Stimulated activated CD8-positive, alpha-beta memory T cell treated with anti-CD3 and anti-CD28 coated beads, Interleukin-4, amount 100 ng/mL, for 1 hour (primary cell): ENCODE measurements at places on chromosomes 1 and 21.

DNA sequence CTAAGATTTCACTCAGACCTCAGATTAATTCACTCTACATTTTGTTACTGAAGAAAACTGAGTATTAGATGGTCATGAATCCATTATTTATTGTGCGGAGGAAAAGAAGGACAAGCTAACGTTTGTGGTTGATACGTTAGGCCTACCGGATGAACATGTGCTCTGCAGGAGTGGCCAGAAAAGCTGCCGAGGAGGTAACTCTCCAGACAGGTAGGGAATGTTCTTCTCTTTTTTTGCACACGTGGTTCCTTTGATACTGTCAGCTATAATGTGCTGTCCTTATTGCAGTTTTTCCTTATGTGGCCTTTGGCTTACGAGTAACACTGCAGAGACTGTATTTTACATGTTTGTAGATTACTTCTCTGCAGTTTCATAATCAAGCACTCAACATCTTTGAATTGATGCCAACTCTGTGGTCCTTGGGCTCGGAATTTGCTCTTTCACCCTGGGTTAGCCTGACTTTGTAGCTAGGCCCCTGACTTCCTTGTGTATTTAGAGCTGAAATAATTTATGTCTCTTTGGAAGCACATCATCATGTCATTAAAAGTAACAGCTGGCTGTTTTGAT is 13.6 kb downstream of the MTR start:
- no peak for DNase-seq

DNA sequence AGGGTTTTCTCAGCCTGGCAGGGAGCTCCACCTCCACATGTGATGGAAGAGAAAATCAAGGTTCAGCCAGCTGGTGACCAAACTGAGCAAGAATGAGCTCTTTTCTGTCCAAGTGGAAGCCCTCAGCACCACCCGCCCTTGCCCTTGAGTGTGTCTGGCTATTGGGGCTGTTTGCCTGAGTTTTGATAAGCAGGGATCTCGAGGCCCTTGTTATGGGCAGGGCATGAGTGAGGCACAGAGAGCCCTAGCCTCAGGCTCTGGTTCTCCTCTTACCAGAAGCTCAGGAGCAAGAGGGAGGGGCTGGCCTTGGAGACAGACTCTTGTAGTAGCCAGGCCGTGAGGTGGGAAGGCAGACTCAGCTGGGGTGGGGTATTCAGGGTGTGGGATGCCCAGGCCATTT is 37.5 kb upstream of the ARF1 start:
- no peak for DNase-seq

DNA sequence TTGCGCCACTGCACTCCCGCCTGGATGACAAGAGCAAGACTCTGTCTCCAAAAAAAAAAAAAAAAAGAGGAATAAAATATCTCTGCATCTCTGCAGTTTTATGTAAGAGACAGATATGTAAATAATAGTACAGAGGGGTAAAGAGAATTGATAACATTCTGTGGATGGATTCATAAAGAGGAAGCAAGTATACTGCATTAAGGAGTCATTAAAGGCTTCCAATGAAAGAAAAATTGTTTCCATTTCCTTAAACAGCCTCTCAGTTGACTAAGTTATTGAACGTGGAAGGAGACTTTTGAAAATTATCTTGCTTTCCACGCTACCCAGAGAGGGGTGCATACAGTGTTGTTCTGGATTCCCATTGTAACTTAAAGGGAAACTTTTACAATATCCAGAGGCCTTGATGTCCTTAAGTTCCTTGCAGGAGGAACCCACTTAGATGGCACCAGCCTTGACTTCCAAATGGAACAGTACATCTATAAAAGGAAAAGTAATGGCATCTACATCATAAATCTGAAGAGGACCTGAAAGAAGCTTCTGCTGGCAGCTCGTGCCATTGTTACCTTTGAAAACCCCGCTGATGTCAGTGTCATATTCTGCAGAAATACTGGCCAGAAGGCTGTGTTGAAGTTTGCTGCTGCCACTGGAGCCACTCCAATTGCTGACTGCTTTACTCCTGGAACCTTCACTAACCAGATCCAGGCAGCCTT is 13.8 kb downstream of the CEP350 start:
- DNase-seq: no peak

DNA sequence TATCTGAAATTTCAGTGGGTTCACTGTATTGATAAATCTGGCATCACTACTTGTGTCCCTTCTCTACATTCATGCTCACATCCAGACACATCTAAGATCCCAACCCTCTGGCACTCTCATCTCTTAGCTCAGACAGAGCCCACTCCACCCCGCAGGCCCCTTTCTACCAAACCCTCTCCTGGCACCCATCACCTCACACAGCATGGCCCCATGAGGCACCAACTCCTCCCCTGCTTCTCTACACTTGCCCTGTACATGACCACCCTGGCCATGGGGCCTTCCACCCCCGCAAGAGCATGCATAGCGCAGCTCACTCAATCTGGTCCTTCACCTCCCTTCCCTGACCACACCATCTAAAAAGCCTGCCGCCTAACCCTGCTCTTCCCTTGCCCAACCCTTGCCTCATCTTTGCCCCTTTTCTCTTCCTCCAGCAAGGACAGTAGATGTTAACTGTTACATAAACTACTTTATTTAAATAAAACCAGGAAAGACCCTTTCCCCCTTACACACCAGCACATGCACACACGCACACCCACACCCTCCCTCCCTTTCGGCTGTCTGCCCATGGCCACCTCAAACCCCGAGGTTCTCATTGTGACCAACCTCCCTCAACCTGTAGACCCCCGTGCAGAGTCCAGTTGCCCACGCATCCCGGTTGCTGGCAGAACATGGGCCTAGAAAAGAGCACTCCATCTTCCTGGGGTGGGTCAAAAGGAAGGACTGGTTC is 15.6 kb downstream of the SH3BP5L start:
- no peak for DNase-seq

GRCh38 chr1:209156991-209157390 is 426.5 kb upstream of the CAMK1G start:
- no peak for DNase-seq

- no peak for DNase-seq
Measured at GRCh38 chr1:23352096-23352695, 8.1 kb upstream of the HNRNPR start.
